ENCODE measurements at places on chromosomes 7 and 10.

DNA sequence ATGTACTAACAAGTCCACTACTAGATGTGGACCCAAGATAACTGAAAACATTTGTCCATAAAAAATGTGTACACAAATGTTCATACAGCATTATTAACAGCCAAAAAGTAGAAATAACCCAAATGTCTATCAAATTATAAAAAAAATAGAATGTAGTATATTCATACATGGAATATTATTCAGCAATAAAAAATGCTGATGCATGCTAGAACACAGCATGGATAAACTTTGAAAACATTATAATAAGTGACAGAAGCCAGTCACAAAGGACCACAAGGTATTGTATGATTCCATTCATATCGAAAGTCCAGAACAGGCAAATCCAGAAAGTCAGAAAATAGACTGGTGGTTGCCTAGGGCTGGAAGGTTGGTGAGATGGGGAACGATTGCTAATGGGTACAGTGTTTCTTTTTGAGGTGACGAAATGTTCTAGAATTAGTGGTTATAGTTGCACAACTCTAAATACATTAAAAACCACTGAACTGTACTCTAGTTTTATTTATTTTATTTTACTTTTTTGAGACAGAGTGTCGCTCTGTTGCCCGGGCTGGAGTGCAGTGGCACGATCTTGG is 43.3 kb upstream of the ANLN start:
- DNase-seq, result no peak

GRCh38 chr10:100894589-100895294 is 18.0 kb upstream of the SLF2 start:
- no peak for DNase-seq

DNA sequence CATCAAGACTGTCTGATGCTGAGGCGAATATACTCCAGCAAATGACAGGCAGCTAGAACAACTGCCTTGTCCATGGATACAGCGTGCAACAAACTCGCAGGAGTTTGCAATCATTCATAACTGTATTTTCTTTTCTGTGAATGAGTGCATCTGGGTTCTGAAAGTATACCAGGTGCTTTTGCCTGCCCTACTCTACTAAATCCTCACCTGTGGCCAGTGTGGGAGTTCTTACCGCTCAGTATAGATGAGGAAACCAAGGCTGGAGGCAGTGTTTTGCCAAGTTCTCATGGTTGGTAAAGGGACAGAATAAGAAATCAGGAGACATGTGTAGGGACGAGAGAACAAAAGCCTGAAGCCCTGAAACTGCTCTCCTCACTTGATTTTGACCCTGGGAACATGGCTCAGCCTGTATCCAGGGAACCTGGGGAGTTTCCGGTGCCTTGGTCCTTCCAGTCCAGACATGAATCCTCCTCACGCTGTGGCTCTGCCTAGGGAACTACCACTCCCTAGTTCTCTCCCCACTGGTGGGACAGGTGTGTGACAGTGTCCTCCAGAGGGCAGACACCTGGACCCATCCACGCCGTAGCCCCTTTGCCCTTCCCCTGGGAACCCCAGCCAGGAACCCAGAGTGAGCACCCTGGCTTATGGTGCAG is 142.0 kb downstream of the CDH23 start:
- DNase-seq, result no peak

DNA sequence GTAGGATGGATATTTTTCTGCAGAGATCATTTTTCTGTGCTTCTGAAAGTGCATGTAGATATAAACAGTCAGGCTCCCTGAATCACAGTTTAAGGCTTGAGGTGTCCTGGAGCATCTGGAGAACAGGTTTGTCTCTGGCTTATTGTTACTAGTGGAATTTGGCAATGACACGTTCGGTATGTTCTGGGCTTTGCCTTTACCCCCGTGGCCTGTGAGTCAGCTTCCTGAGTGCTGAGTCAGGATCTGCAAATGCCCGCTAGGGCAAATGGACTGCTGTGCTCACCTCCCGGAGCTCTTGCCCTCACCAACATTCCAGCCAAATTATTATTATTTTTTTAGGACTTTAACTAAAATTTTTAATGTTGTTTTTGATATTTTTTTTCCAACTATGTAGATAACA is 192.5 kb upstream of the PRSS1 start:
- peak; percentile 20 for DNase-seq

DNA sequence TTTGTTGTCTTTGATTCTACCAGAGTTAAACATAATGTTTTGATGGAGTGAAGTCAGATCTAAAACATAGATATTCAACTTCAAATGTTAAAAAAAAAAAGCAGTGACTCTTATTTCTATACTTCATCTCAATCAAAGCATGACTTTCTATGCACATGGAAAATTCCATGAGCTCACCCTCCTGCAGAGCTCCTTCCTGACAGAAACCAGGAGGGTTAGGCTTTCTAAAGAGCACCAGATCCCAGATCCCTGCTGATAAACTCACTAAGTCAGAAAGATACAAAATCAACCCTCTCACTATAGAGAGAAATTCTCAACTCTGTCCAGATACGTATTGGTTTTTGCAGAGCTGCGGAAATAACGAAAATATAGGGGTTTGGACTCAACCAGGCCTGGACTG is 122.6 kb downstream of the FAM107B start:
- DNase-seq, result no peak

- DNase-seq, result no peak
Observed at GRCh38 chr7:98283127-98283886, 1.8 kb downstream of the BRI3 start.

DNA sequence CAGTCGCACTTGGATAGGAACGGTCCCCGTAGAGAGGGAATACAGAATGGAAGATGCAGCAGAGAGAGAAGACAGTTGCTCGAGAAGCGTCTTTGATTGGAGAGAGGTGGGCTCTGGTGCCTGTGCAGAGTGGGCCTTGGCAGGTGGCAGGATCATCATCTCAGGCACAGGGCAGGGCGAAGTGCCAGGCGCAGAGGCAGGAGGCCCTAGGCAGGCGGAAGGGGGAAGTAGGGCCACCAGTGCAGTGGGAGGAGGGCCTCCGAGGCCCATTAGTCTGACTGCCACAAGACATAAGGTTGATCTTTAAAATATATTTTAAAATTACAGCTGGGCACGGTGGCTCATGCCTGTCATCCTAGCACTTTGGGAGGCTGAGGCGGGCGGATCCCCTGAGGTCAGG is 10.1 kb downstream of the CARD11 start:
- no peak for DNase-seq

DNA sequence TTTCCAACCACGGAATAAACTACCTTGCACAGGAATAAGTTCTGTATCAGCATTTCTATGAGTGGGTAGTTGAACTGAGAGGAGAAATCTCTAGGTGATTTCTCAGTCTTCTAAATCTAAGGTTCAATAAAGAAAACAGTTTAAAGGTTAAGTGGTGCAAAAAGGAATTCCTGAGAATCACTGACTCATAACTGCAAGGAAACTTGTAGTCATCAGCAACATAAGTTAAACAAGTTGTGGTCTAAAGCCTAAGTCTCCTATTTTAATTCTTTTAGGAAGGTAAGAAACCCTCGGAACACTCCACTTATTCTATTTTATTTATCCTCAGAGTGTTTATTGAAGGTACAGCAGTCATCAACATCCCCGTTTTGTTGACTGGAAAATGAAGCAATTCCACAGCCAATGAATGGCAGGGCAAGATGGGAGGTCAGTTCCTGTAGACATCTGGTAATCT is 92.4 kb upstream of the PIK3CG start:
- DNase-seq, result no peak

GRCh38 chr10:71279590-71280170 is 39.4 kb upstream of the SLC29A3 start:
- DNase-seq, result no peak

DNA sequence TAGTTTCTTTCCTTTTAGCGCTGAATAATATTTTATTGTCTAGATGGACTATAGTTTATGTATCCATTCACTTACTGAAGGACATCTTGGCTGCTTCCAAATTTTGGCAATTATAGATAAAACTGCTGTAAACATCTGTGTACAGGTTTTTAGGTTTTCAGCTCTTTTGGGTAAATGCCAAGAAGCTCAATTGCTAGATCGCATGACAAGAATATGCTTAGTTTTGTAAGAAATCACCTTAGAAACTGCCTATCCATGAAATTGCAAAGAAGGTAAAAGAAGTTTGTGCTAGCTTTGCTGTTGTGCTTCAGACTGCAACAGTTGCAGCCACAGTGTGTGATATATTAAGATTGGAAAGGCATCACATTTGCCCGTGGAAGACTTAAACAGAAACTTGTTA is 103.2 kb upstream of the TNS3 start:
- no peak for DNase-seq

DNA sequence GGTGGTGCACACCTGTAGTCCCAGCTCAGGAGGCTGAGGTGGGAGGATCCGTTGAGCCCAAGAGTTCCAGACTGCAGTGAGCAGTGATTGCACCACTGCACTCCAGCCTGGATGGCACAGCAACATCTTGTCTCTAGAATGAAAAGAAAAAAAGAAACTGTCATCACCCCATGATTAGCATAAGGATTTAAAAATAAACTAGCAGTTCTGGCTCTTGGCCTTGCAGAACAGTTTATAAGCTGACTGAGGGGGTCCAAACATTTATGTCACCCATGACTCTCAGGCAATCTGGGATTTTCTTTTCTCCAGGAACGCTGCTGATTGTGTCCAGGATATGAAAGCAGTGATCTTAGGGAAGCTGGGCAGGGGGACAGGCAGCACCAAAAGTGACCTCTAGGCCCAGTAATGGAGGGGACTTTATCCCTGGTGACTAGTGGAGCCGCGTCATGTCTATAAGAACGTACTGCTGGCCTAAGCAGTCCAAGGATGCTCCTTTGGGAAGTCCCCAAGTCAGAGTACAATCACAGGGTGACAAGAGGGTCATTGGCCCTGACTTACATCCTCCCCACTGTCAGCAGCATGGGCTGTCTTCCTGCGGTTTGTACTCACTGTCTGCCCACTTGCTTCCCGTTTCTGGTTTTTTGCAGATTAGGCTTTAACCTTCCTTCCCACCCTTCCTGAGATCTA is 177.4 kb downstream of the ARHGAP12 start:
- no peak for DNase-seq

DNA sequence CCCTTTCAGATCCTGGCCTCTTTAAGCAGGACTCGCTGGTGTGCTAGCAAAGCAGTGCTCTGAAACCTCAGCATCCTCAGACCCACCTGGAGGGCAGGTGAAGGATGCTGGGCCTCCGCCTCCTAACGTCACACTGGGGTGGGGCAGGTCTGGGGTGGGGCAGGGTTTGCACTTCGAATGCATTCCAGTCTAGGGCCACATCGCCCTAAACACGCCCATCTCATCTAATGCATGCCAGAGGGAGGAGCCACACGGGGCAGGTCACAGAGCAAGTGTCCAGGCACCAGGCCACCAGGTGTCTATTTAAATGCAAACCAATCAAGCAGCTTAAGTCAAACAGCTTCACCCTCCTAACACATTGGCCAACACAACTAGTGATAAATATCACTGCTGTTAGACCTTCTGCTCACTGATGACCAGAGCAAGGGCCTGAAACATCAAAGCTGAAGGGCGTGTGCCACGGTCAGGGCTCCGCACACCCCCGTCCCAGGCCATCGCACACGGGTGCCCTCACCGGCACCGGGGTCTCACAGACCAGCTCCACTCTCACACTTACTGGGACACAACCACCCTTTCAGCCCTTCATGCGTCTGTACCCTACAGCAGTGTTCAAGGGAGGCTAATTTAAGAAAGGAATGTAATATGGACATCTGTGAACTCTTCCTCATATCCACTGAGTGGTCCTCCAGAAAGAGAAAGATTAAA is 47.1 kb downstream of the DIP2C start:
- DNase-seq, result no peak

- DNase-seq, result peak; percentile 6
Observed at GRCh38 chr10:71214641-71215559, 2.5 kb downstream of the UNC5B start.

- no peak for DNase-seq
Observed at GRCh38 chr7:134695321-134695860, 48.7 kb downstream of the BPGM start.

- no peak for DNase-seq
Observed at GRCh38 chr7:25481891-25482290, 253.6 kb upstream of the NPVF start.

DNA sequence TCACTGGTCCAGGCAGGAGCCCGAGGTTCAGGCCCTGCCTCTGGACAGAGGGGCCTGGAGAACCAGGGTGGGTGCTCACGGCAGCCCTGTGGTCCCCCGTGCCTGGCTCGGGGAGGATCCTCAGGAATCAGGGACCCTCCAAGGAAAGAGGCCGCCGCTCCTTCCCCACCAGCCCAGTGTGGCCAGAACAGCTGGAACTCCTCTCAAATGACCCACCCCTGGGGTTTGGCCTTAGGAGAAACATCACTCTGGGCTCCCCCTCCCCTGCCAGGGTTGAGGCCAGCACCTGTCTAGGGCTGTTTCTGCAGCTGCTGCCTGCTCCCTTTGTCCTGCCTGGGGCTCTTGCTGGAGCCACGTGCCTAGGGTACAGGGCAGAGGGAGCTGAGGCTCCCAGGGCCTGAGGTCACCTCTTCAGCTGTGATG is 161.0 kb downstream of the RNF216 start:
- no peak for DNase-seq

DNA sequence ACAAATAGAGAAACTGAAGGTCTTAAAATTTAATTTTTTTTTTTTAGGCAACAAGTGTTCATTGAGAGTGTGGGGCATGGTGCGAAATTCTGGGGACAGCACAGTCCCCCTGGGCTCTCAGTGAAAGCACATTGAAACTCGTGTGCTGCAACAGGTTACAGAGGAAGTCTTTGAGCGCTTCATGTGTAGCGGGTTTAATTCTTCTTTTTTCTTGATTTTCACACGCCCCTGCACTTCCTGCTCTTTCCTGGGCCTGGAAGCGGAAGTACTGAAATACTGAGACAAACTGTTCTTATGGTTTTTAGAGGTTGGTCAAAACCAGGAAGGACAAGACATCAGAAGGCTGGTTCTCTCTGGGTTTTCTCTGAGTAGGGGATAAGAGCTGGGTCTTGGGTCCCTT is 203.5 kb downstream of the PTEN start:
- DNase-seq, result no peak

DNA sequence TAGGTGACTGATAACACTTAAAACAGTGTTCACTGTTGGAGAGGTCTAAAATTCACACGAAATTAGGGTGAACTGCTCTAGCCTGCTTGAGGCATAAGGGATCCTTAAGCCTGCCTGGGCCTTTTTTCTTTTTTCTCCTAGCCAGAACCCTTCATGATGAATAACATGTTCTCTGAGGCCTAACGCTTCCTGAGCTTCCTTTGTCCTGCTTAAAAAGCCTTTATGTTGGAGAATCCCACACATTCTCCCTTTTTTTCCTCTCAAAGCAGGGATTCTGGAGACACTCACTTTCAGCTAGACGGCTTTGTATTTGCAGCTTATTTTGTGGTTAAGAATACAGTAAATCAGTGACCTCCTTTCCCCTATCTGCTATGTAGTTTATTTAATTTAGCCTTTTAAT is 354.7 kb upstream of the PHF14 start:
- no peak for DNase-seq

GRCh38 chr7:109964780-109965179 is 1126.1 kb upstream of the LRRN3 start:
- DNase-seq, result no peak

DNA sequence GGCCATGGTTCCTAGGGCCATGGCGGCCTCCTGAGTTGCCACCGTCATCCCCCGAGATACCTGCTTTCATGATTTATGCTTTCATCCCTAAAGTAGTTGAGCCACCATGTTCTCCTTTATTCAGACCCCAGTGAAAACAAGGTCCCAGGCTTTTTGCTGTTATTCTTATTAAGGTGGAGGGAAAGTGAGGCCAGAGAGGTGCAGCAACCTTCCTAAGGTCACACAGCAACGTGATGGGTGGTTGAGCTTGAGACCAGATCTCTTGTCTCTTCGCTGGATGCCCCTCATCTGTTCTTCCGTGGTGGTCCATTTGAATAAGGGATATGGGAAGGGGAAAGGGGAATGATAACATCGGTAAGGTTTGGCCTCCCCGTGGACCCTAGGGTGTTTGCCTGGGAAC is 142.2 kb downstream of the C10orf105 start:
- DNase-seq, result no peak

Measured in activated CD8-positive, alpha-beta memory T cell treated with anti-CD3 and anti-CD28 coated beads, Interleukin-2, amount 50 U/mL, for 4 hours (primary cell).